Breast epithelium (tissue), 4 donors: ENCODE measurements at places on chromosomes 6 and 20.

GRCh38 chr6:128710315-128710714 lies 172.6 kb upstream of the LAMA2 start:
- no peak overlapping the region for H3K4me3 ChIP-seq
- DNase-seq, result no peak
- no peaks in the 10 kb centered on the region for H3K36me3 ChIP-seq
- no peaks in the 10 kb centered on the region for H3K27me3 ChIP-seq
- H3K27ac ChIP-seq, result no peak overlapping the region
- no peaks in the 10 kb centered on the region for H3K4me1 ChIP-seq

DNA sequence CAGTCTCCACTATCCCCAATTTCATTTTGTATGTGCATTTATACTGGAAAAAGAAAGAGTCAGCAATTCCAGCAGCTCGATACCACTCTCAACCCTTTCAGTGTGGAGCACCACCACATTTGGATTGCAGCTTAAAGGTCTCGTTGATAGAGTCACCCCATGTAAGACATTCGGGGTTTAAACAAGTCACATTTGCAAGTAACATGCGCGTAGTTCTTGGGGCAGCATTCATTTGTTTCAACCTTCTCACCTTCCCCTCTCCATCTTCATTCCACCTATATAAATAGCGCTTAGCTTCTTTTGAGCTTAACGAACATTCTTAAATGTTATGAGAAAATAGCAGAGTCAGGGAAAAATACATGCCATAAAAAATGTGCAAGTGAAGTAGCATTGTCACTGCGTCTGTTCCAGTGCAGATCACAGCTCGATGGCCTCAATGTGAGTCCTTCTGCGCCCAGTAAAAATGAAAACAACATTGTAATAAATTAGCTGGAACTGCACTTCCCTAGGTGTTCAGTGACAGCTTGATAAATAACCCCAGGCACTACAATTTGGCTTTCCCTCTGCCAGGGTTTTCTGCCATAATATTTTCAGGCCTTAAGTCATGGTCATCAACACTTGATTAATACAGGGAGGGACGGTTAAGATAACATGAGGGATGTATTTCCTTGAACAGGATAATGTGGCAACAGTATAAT lies 737.8 kb upstream of the NRSN1 start:
- H3K36me3 ChIP-seq, result no peaks in the 10 kb centered on the region
- H3K4me3 ChIP-seq, result no peak overlapping the region
- H3K27me3 ChIP-seq, result no peaks in the 10 kb centered on the region
- no peak overlapping the region for H3K27ac ChIP-seq

GRCh38 chr20:17507032-17507431 lies 24.1 kb downstream of the BFSP1 start:
- H3K4me3 ChIP-seq, result no peak overlapping the region
- no peaks in the 10 kb centered on the region for H3K27me3 ChIP-seq
- no peaks in the 10 kb centered on the region for H3K36me3 ChIP-seq
- no peak overlapping the region for H3K27ac ChIP-seq

DNA sequence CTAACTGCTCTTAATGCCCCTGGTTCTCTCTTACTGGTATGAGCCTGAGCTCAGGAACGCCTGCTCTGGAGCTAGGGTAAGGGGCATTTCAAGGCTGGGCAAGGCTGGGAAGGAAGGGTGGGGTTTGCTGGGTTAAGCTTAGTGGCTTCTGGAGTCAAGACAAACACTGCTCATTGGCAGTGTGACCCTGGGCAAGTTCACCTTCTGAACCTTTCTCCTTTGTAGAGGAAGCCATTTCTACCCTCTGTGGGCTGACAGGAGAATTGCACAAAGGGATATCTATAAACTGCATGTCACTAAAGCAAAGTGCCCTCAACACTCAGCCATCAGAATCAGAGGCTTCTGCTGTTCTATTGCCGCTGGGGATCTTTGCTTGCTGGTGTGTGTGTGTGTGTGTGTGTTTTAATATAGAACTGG lies 20.3 kb upstream of the LRRN4 start:
- no peak overlapping the region for H3K4me3 ChIP-seq
- no peaks in the 10 kb centered on the region for H3K36me3 ChIP-seq
- no peaks in the 10 kb centered on the region for H3K27me3 ChIP-seq
- no peak for DNase-seq
- H3K4me1 ChIP-seq, result no peaks in the 10 kb centered on the region
- H3K27ac ChIP-seq, result no peak overlapping the region

DNA sequence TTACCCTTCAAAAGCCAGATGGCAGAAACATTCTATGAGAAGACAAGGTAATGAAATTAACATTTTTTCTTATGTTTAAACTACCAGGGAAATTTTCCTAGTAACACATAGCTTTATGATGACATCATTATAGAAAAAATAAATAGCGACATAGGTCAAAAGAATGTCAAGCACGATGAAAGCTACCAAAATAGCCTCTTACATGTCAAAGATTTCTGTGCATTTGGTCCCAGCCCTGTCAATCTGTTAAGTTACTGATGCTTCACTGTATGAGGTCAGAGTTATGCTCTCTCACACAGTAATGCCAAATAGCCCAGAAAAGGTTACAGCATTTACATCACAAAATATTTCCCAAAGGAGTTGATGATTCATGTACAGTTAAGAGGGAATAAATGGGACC lies 199.8 kb upstream of the DEFB112 start:
- no peaks in the 10 kb centered on the region for H3K36me3 ChIP-seq
- DNase-seq, result no peak
- H3K4me3 ChIP-seq, result no peak overlapping the region
- H3K27me3 ChIP-seq, result no peaks in the 10 kb centered on the region
- H3K4me1 ChIP-seq, result no peaks in the 10 kb centered on the region

DNA sequence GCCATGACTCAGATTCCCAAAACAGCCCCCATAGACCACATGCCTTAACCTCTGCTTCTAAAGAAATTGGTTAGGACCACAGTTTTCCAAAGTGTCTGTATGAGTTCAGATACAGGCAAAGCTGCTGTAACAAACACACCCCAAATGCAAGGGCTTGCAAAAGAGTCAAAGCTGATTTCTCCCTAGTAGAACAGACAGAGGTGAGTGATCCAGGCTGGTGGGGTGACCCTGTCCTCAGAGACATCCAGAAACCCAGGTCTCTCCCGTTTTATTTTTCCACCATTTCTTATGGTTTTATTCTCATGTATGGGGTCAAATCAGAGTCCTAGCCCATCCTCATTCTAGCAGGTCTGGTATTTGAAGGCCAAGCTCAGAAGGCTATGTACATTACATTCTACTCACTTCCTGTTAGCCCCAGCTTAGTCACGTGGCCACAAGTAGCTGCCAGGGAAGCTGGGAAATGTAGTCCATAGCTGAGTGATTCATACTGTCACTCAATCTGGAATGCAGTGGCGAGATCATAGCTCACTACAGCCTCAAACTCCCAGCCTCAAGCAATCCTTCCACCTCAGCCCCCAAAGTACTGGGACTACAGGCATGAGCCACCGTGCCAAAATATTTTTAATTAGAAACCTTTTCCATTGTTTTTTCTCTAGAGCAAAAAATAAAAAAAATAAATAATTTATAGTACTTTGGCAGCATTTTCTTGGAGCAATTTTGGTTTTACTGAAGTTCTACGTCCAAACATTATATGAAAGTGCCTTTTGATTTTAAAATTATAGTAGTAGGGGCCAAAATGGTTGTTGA lies 175.2 kb downstream of the ZMYND8 start:
- H3K27me3 ChIP-seq, result no peaks in the 10 kb centered on the region
- DNase-seq, result no peak
- no peaks in the 10 kb centered on the region for H3K4me1 ChIP-seq

GRCh38 chr6:74368746-74369145 lies 672.7 kb downstream of the CD109 start:
- H3K4me1 ChIP-seq, result no peaks in the 10 kb centered on the region
- no peak for DNase-seq
- no peaks in the 10 kb centered on the region for H3K36me3 ChIP-seq
- H3K27me3 ChIP-seq, result no peaks in the 10 kb centered on the region
- no peak overlapping the region for H3K4me3 ChIP-seq
